ENCODE measurements at places on chromosomes 3 and 15.

- peak; percentile 46 for DNase-seq
Observed at GRCh38 chr15:33243869-33244268, 49.4 kb upstream of the FMN1 start.

- no peak for DNase-seq
Observed at GRCh38 chr15:78414621-78415250, 23.3 kb upstream of the IREB2 start.

DNA sequence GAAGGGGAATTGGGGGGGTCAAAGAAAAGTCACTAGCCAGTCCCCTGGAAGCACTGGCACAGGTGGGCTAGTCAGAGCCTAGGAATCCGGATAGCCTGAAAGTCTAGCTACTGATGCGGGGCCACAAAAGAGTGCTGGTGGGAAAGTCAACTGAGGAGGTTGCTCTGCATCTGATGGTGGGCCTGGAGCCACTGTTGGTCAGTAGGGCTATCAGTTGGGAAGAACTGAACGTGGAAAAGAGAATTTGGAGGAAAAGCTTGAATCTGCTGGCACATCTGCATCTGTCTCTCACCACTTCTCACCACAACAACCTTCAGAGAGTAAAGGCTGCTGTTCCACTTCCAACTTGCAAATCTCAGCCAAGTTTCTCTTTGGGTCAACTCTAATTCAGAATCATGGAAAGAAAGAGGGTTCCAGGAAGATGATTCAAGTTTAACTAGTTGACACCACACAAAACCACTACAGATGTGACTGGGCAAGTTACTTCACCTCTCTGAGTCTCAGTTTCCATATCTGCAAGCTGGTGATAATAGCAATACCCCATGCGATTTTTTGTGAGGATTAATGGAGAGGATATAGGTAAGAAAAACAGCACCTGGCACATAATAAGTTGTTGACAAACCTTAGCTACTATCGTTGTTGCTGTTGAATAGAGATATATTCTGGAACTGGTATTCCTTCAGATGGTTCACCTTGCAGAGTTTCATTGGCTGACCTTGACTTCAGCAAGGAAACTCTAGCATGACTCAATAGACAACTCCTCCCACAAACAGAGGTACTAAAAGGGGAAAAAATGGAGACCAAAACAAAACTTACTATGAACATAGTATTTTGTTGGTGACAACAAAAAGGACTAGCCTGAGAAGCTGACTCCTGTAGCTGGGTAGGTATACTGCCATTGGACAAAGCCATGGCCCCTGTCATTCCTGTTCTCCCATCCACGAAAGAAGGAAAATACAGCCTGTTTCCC lies 280.2 kb upstream of the STT3B start:
- no peak for DNase-seq

GRCh38 chr15:101372960-101373525 lies 78.0 kb upstream of the SNRPA1 start:
- no peak for DNase-seq

DNA sequence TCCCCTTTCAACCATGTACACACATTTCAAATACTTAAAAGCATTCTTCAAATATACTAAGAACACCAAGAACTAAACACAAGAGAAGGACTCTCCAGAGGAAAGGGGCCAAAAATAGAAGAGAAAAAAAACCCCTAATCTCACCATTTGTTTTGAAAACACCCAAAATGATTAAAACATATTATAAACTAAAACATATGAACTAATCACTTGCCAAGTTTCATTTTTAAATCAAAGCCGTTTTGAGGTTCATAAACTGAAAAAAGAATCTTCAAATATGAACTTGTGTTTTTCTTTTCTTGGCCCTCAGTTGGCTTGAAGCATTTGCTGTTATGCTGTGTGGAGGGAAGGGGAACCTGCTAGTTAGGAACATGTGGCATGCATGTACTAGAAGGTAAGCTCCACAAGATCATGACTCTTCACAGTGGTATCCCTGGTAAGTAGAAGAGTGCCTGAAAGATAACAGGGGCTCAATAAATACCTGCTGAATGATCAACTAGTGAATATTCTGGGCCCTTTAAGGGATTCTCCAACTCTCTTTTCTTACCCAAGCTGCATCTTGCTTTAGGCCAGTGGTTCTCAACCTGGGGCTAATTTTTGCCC lies 224.5 kb downstream of the TIGIT start:
- DNase-seq, result no peak

DNA sequence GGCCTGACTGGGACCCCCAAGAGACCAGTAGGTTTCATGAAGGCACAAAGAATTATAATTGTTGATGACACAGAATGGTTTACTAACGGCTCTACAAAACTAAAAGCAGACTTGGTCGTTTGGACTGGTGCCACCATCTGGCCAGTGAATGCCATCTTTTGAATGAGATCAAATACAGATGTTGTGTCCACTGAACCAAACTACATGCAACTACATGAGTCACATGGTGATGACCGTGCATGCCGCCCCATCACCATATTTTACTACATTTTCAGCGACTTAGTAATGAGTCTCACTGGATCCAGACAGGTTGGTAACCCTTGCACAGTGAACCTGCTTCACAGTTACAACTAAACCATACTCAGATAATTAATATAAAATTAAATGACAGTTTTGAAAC lies 803.3 kb downstream of the DIPK2A start:
- DNase-seq, result no peak

GRCh38 chr15:60791216-60791615 lies 312.3 kb upstream of the ICE2 start:
- no peak for DNase-seq

DNA sequence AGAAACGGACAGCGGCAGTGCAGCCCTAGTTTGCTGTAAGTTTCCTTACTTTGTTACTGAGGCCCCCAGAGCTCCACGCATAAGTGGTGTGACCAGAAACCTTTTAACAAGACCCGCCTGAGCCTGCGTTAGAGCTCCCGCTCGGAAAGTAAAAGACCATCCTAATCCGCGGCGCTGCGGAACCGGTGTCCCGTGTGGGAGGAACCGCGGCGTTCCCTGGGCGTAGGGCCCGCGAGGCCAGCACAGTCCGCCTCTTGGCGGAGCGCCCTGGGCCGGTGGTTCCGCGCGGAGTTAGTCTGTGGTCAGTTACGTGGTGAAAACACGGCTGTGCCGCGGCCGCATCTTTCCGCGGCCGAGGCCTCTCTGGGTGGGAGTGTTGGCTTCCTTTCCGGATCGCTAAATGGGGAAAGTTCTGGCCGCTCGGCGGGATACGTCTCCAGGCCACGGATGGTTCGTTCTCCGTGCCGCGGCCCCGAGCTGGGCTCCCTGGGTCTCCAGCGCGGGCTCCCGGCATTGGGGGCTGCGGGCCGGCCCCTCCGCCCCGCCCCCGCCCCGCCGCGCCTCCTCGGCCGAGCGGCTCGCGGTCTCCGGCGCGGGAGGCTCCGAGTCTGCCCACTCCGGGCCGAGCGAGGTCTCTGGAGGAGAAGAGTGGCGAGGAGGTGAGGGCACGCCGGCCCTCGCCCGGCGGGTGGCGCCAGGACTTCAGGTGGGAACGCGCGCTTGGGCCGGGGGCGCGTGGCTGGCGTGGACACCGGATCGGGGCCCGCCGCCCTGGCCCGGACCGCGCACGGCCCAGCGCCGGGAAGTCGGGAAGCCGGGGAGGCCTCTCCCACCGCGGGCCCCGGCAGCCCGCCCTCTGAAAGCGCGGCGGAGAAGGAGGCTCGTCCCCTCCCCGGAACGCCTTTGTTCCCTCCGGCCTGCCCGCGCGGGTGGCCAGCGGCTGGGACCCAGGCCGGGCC lies 754 bp downstream of the B3GNT5 start:
- DNase-seq, result peak; percentile 27

GRCh38 chr15:71349336-71349735 lies 234.1 kb downstream of the THSD4 start:
- no peak for DNase-seq

DNA sequence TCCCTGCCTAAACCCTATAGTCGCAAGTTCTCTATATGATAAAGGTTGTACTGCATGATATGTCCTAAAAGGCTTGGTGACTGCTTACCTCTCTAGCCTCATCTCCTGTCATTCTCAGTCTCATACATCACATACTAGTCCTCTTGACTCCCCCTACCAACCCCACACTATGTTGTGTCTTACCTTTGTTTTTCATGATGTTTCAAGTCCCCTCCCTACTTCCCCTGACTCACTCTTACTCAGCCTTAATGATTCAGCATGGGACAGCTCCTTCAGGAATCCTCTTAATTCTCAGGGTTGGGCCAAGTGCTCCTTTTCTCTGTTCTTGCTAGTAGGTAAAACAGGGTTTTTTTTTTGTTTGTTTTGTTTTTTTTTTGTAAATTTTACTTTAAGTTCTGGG lies 49.6 kb downstream of the SLMAP start:
- peak; percentile 53 for DNase-seq

DNA sequence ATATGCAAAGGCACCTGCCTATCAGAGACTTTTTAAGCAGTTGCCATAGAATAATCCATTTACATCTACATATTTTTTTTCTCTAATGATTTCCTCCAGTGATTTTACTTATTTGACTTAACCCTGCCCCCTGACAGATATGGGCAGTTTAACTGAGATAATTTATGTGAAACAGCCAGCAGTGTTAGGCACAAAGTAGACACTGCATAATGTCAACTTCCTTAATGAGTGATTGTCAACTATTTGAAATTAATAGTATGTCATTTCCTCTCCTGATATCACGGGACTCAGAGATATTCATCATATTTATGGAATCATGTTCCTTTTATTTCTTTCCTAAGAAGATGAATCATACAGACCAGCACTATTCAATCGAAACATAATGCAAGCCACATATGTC lies 179.9 kb upstream of the ATP10A start:
- no peak for DNase-seq

- no peak for DNase-seq
Observed at GRCh38 chr3:112090887-112091586, 4.8 kb downstream of the C3orf52 start.

GRCh38 chr3:30457726-30458125 lies 148.7 kb upstream of the TGFBR2 start:
- DNase-seq, result no peak

- DNase-seq, result no peak
Observed at GRCh38 chr3:15204005-15204404, 2.0 kb upstream of the CAPN7 start.

- DNase-seq, result no peak
Observed at GRCh38 chr15:68413363-68414205, 18.4 kb downstream of the ITGA11 start.

- no peak for DNase-seq
Observed at GRCh38 chr3:108085370-108085769, 5.5 kb downstream of the CD47 start.

All from HTR-8/SVneo (cell line).